ENCODE measurements at places on chromosomes 6 and 20.

GRCh38 chr6:131073577-131073976 lies 10.5 kb upstream of the EPB41L2 start:
- no peak for DNase-seq

- DNase-seq = no peak
Measured at GRCh38 chr6:15375638-15376290, 129.9 kb downstream of the JARID2 start.

GRCh38 chr20:58106143-58106750 lies 122.2 kb downstream of the ANKRD60 start:
- no peak for DNase-seq

- DNase-seq = no peak
Measured at GRCh38 chr6:28747631-28748157, 176.1 kb downstream of the TRIM27 start.

DNA sequence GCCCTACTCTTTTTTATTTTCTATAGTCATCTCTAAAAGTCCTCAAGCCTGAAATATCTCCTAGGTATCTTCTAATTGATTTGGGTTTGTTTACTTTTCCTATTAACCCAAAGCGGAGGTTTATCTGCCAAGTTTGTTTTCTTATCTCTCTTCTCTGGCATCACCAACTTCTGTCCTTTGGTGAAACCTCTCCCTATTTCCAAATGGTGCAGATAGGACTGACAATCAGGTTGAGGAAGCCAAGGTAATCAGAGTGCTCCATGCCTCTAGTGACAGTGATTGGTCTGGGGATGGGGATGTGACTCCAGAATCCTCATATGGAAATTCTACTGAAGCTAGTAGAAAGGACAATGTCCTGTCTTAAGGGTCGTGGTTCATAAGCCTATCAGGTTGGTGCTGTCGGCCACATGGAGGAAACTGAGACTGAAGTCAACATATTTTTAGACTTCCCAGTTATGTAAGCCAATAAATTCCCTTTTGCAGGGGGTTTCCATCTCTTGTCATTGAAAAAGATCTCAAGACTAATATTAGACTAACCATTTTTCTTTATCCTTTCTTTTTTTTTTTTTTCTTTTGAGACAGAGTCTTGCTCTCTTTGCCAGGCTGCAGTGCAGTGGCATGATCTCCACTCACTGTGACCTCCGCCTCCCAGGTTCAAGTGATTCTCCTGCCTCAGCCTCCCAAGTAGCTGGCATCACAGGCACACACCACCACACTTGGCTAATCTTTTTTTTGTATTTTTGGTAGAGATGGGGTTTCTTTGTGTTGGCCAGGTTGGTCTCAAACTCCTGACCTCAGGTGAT lies 28.0 kb downstream of the KIF6 start:
- no peak for DNase-seq

GRCh38 chr6:130176378-130176777 lies 46.4 kb downstream of the SAMD3 start:
- DNase-seq = no peak

GRCh38 chr6:161270116-161270515 lies 3.7 kb downstream of the AGPAT4 start:
- DNase-seq = no peak

DNA sequence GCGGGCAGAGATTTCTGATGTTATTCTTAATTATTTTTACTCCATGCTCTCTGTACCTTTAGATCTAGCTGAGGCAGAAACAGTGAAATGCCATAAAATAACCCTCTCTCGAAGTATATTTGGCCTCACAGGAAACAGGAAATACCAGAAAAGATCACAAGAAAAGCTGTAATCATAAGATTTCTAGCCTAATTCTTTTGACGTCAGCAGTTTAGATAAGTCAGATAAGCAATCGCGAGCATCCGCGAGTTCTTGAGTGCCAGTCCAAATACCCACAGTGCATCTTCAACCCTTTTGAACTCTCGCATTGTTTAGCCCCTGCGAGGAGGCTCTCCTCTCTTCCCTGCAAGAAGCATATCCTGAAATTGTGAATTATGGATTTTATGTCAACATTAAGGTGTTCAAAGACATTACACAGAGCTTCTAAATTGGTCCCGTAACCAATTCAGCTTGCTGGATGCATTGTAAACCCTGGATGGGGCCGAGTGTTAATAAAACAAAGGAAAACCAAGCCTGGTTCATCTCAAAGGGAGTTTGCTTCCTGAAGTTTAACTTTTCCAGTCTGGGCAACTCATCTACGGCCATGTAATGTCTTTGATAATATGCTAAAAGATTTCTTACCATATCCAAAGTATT lies 198.9 kb downstream of the MTFR2 start:
- no peak for DNase-seq

GRCh38 chr20:19872001-19872400 lies 113.9 kb downstream of the RIN2 start:
- DNase-seq = no peak

DNA sequence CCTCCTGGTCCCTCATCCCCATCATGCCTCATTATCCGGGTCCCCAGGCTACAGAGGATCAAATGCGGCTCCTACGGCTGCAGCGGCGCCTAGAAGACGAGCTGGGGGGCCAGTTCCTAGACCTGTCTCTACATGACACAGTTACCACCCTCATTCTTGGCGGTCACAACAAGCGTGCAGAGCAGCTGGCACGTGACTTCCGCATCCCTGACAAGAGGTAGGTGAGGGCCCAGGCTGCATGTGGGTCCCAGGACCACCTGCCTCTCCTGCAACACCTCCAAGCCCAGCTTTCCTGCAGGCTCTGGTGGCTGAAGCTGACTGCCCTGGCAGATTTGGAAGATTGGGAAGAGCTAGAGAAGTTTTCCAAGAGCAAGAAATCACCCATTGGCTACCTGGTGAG lies 8.2 kb upstream of the PTPRA start:
- no peak for DNase-seq

DNA sequence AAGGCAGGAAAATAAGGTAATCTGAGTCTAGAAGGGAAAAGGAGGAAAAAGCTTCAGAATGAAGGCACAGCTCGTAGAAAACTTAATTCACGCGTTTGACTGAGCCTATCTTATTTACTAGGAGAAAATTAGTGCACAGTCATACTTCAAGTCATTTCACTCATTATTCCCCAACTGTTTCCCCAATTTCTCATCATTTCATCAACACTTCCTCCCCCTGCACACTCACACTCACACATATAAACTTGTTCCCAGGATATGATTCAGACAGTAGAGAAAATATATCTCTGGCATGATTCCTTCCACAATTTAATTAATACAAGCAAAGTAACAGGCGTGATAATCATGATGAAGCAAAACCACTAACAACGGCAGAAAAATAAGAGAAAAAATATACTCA lies 94.5 kb upstream of the F13A1 start:
- no peak for DNase-seq

- no peak for DNase-seq
Measured at GRCh38 chr6:45687570-45687969, 309.8 kb upstream of the SUPT3H start.

- no peak for DNase-seq
Measured at GRCh38 chr20:61417221-61417941, 165.3 kb downstream of the CDH4 start.

DNA sequence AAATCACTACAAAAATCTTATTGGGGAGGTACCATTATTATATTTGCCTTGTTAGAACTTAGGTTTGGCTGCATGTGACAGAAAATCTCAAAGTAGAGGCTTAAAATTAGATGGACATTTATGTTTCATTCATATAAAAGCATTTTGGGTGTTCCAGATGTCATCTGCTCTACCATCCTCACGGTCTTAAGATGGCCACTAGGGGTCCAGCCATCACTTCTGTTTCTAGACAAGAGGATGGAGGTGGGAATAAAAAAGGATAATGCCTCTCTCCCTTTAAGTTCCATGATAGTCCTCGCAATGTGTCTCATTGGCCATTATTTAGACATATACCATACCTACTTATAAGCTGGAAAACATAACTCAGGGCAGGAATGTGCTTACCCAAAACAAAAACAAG lies 929.5 kb downstream of the KIF16B start:
- DNase-seq = no peak

DNA sequence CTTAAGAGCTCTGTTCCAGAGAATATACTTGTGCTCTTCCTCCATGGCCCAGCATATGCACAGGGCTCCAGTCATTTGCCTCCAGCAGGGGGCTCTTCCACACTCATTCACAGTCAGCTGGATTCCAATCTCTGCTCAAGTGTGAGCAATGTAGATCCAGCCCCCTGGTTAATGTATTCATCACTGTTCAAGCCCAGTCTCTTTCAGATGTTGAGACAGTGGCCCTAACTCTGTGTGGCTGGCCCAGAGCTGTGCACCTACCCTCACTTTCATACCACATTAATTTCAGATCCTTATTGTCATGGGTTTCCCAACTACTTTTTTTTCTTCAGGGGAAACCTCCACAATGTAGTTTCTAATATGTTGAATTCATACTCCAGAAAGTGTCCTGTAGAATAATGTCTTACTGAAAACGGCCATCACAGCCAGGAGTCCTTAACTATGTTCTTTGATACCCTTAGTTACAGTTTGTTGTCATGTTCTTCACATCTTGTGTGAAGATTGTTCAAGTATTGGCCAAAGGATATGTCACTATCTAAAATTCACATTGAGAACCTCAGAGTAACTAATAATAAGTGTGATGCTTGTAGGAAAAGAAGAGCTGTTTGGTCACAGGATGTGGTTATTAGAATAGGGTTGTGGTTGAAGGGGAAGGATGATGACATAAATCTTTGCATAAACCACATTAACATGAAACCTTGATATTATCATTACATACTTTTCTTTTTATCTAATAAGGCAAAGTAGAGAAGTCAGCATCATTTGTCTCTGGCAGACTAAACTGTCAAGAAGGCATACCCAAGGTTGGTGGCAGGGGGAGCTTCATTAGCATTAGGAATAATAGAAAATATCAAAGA lies 14.4 kb upstream of the HLA-DQA1 start:
- DNase-seq = no peak

GRCh38 chr20:40960521-40960956 lies 68.1 kb upstream of the TOP1 start:
- no peak for DNase-seq

DNA sequence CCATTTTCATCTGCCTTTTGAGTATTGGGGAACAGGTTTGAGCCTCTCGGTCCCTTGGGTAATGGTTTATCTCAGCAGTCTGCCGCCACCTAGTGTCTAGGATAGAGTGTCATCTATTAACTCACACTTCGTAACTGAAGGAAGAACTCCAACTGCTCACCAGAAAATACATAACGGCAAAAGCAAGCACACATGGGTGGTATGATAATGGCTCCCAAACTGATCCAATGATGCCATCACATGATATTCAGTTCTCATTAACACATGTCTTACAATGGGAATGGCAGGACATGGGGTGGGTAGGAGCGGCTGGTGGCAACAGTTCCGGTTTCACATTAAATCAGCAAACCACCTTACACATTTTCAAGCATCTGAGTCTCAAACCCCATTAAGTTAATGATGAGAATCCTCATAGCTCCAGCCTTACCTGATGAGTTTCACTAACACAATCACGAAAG lies 110.7 kb upstream of the PHACTR1 start:
- DNase-seq = no peak

- DNase-seq = no peak
Measured at GRCh38 chr20:23569570-23569969, 1.3 kb upstream of the CST9L start.

GRCh38 chr6:124775121-124775520 lies 187.1 kb upstream of the RNF217 start:
- DNase-seq = no peak

GRCh38 chr6:150345781-150346180 lies 23.0 kb upstream of the IYD start:
- DNase-seq = no peak

GRCh38 chr6:138410972-138411880 lies 7.2 kb downstream of the HEBP2 start:
- DNase-seq = no peak

DNA sequence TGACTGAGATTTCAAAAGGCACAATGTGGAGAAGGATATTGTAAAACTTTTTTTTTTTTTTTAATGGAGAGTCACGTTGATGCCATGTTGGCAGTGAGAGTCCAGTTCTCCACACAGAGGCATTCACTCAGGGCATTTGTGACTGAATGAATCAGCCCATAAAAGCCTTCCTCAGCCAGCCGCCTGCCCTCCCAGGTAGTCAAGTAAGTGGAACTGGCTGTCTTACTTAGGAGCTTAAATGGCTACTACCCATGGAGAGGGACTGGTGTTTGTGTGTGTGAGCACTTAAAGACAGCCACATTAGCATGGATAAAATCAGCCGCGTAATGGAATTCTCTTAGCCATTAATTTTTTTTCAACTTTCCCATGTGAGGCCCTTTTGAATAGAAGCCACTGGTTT lies 12.6 kb downstream of the AAR2 start:
- no peak for DNase-seq

- DNase-seq = no peak
Measured at GRCh38 chr6:33983109-33983716, 162.7 kb downstream of the GRM4 start.

DNA sequence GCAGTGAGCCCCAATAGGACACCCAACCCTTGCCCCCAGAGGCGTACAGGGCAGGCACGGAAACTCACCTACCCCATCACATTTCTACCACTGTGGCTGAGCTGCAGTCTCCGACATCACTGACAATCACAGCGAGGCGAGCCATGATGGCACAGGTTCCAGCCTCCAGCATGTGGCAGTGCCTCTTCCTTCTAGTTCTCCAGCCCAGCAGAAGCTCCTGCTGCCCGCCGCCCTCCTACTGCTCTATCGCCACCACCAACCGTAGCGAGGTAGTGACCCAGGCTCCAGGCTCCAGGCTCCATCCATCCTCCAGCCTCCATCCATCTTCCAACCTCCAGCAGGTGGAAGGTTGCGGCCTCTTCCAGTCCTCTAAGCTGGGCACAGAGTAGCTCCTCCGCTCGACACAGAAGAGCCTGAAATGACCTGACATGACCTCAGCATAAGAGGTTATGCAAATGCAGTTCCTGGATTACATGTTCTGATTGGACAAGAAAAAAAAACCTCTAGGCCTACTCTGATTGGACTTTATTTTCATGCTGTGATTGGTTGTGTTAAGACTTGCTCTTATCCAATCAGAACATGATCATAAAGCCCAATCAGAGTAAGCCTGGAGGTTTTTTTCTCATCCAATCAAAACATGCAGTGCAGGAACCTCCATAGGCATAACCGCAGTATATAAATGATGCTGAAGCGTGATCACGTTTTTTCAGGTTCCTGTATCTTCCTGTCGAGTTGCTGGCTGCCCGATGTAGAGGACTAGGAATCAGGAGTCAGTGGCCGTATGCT lies 438.9 kb upstream of the ZNF337 start:
- DNase-seq = no peak

GRCh38 chr6:33235221-33235634 lies 26.9 kb downstream of the RING1 start:
- DNase-seq = no peak

DNA sequence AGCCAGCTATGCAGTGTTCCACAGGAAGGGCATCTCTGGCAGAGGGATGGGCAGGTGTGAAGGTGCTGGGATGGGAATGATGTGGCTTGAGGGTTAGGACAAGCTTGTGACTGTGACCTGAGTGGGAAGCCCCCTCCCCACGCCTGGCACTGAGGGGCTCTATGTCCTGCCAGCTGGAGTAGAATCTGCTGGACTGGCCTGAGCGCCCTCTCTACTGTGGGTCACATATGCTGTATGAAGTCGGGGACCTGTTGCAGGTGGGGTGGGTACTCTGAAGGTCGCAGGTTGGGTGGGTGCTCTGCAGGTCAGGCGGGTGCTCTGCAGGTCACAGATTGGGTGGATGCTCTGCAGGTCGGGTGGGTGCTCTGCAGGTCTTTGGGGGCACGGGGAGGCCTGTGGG lies 20.3 kb downstream of the KCNG1 start:
- DNase-seq = no peak
